ENCODE measurements at places on chromosomes 6 and 20. TPM values are rescaled to one million over a fixed set of nuclear protein-coding genes. Genes with fewer than 3 reads are reported as not detected.

SIRPB2 gene
- total RNA-seq: 0.06 TPM

ELOVL4 gene
- 2.0 TPM for total RNA-seq

GRM1 gene
- total RNA-seq: not detected

EYS gene
- total RNA-seq: 0.19 TPM

EPHA7 gene
- 0.09 TPM for total RNA-seq
